CD4-positive, alpha-beta T cell treated with Interleukin-2 at 100 ng/mL for 4 hours (primary cell): ENCODE measurements at places on chromosomes 12 and 14.

DNA sequence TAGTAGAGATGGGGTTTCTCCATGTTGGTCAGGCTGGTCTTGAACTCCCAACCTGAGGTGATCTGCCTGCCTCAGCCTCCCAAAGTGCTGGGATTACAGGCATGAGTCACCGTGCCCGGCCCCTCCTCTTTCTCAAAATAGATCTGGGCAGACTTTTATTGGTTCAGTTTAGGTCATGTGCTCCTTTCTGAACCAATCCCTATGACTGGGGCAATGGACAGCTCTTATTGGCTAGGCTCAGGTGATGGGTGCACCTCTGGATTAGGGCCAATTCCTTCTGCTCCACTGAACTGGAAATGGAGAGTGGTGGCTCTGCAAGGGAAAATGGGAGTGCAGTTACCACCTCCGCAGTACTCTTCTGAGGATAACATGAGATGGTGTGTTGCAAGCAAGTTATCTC lies 6.2 kb upstream of the ATP6V0A2 start:
- DNase-seq, result no peak

DNA sequence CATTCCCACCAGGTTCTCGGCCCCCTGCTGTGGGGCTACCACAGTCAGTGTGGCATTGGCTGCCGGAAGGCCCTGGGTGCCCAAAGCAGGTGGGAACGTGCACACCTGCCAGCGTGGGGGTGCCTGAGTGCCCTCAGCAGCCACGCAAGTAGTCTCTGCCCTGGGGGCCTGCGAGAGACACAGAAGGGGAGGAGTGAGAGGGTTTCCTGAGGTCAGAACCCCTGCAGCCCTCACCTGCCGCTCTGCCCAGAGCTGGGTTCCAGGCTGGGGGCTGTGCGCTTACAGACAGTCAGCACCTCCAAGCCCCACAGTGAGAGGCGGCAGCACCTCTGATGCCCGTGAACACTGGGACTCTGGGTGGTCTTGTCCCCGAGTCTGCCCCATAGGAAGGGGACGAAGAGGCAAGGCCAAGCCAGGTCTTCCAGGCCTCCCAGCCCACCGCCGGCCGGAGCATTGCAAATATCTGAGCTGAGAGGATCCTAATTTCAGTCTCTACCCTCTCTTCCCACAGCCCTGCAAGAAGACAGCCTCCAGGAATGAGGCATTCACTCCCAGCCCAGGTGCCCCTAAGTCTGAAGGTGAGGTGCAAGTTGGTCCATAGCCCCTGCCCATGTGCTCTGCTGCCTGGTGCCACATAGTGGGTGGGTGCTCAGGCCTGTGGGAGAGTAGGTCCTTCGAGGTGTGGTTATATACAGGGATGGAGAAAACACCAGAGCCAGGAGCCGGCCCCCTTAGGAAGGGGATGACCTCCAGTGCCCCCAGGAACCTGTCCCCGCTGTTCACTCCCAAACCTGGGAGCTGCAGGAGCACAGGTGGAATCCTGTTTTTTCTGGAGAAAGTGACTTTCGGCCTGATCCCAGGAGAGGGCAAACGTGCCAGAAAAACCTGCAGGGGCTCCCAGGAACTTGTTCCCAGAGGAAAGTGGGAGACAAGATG lies 291.1 kb upstream of the RTL1 start:
- no peak for DNase-seq

GRCh38 chr12:18139254-18139653 lies 49.3 kb upstream of the RERGL start:
- no peak for DNase-seq

DNA sequence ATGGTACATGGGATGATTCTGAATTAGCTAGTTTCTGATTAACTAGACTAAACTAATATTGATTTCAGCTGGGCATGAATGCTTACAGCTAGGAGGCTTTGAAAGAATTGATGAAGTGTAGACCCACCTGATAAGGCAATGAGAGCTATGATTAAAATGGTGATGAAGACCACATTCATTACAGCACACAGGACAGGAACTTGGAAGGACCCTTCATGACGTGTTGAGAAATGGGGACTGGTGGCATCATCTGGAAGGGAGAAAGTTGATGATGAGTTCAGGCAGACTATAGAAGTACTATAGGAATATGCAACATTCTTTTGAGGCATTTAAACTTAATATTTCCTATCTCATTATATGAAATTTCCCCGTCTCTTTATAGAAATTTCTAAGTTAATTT lies 4.5 kb downstream of the CD69 start:
- no peak for DNase-seq

DNA sequence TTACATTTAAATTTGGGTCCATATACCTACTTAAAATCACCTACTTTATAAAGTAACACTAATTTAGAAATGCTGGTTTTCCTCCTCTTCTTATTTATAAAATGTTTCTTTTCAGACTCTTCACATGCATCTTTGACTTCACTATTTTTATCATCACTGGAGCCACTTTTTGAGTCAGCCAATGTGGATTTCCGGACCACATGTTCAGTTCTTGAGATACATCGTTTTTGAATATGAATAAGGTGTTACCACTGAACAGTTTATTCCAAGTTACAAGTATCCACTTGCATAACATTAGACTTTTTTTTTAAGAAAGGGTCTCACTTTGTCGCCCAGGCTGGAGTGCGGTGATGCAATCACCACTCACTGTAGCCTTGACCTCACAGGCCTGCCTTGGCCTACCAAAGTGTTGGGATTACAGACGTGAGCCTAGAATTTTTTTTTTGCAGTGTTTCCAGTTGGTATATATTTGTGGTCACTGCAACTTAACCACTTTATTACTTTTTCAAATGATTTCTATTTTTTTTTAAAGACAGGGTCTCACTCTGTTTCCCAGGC lies 5.7 kb downstream of the FNTB start:
- DNase-seq, result no peak

DNA sequence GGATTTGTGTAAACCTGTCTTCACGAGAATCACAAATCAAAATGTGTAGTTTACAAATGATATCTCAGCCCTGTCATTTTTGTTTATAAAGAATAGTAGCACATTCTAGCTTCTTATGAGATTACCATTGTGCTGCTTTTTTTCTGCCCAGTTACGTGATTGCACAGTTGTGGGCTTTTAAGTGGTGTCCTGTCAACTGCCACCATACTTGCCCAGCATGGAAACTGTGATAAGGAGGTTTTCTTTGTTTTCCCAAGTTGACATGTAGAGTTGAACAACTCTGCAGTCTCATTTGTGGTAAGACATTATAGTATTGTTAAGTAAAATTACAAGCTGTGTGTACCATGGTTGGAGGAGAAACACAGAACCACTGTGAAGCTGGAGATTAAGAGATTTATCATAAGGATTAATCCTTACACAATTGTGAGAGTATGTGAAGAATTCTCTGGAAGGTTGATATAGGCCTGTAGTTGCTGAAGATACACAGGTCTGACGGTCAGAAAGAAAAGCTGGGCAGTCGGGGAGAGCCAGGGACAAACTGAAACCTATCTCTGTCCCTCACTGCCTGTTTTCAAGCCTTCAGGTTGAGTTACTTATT lies 12.2 kb downstream of the CHURC1 start:
- DNase-seq, result no peak

DNA sequence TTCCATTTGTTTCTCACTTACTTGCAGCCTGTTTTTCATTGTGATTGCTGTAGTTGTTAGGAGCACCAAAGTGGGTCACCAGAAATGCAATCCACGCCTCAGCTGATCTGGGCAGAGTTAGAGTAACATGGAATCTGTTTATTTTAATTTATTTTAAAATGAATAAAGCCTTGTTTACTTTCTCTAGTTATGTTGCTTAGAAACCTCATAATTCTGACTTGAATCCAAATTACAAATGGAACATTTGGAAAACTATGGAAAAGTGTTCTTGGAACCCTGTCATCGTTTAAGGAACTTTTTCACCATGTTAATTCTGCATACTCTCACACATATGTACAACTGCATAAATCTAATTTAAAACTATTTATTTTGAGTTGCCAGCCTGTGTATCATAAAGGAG lies 92.2 kb upstream of the DAAM1 start:
- no peak for DNase-seq

DNA sequence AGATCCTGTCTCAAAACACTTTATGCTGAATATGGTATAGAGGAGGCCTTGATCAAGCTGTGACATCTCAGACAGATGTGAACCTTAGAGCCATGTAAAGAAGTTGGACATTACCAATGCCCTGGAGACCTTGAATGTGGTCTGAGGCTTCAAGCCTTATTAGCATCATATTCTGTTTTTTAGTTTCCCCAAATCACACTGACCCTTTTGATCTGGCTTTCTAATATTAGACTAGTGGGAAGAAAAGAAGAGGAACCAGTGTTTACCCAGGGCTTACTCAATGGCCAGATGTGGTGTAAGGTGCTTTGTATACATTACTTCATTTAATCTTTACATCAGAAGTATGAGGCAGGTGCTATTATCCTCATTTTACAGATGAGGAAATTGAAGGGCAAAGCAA lies 10.6 kb upstream of the TBPL2 start:
- DNase-seq, result no peak

DNA sequence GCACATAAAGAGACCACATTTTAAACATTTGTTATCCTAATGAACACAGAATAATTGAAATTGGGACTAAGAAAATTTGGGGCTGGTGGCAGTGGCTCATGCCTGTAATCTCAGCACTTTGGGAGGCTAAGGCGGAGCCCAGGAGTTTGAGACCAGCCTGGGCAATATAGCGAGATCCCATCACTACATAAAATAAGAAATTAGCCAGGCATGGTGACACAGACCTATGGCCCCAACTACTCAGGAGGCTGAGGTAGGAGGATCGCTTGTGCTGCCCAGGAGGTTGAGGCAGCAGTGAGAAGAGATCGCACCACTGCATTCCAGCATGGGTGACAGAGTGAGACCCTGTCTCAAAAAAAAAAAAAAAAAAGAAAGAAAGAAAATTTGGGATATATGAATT lies 59.7 kb downstream of the CPM start:
- DNase-seq, result no peak
